ENCODE measurements at places on chromosomes 13 and 19.

DNA sequence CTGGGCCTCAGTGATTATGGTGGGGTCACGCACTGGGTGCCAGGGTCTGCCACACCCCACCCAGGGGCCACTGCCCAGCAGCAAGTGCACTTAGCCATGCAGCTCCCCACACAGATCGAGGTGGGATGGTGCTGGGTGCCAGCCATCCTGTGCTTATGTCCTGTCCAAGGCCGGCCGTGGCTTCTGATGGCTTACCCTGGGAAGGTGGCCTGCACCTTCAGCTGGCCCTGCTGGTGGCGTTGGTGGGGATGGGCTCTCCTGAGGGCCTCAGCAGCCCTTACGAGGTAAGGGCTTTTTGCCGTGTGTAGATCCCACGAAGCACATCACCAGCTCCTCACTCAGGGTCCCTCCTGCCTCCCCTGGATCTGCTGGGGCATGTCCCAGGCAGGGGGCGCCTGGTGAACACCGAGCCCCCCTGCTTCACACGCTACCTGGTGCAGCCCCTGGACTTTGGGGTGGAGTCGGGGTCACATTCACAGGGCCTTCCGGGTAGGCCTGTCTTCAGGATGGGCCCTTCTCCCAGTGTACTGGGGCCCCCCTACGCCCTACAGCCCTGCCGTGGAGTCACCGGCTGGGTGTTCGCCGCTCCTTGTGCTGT lies 46.6 kb downstream of the CRTC1 start:
- no peak for DNase-seq

- DNase-seq, result no peak
Observed at GRCh38 chr19:39677961-39678889, 22.5 kb downstream of the LGALS16 start.

DNA sequence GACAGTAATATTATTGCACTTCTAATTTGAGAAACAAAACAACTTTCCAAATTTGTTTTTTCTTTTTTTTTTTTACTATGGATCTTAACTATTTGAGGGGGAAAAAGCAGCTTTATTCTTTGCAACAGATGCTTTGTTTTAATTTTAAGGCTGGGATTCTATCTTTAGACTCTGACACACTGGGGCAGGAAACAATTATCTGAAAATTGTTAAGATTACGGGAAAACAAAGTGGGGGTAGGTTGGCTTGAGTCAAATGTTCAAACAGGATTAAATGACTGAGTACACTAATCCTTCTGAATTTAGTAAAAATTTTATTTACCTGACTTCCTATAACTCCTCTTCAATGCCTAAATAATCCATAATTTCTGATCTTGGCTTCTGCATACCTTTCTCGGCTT lies 543.2 kb downstream of the SLITRK6 start:
- DNase-seq, result peak; percentile 64

DNA sequence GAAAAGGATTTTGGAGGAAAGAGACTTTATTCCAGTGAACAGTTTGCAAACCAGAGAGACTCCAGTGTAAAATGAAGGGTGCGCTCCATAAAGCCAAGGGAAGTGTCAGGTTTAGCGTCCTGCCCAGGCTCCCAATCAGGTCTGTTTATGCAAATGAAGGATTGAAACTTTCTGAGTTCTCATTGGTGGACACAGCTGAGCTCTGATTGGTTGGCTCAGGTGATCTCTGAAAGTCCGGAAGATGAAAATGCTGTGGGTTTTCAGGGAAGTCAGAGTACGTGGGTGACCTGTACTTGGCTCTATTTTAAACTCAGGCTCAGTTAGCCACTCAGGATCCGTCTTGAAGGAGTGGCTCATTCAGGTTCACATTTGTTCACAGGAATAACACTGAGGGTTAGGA lies 28.7 kb upstream of the CD33 start:
- no peak for DNase-seq

DNA sequence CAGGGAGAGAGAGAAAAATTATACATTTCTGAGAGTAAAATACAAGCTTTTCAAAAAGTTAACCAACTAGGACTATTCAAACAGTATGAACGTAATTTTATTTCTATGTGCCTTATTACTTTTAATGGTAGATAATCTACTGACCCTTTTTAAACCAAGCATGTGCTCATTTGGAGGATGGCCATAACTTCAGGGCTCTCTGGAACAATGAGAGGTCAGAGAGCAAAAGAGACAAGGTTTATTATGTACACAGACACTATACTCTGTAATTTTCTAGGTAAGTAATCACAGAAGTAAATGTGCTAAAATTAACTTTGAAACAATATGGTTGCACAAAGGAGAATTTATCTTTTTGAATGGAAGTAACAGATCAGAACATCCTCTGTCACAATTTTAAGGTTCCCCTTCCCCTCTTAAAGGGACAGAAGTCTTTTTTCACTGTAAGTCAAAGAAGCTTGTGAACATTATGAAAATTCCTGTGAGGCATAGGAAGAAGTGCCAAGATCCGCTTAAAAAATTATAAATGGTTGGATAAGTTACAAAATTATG lies 1.0 kb downstream of the POSTN start:
- DNase-seq, result no peak

All from NCI-H2081 (cell line).